ENCODE measurements at places on chromosomes 12 and 14.
A peak's percentile ranks its signal among the peaks of the same experiment; 100 is the strongest.

DNA sequence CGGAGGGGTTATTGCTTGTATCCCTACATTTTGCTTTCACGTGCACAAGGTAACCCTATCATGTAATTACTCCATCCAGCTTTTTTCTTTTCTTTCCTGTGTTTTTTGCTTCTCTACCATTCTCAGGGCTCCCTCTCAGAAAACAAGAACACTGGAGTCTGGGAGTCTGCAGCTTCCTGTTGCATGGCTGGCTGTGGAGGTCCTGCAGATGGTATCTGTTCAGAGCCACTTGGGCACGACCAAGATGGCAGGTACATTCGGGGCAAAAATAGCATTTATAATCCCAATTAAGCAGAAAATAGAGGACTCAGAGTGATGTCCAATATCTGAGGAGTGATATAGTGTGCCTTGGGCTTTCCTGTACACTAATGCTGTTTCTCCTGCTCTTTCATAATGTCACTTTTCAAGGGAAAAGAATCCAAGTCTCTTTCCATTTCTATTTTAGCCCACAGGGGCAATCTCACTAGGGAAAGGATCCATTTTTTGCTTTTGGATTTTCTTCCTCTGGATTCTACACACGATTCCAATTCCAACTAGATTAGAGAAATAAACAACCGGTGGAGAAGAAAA lies 3.2 kb upstream of the NUMB start:
- no peak for ATAC-seq

DNA sequence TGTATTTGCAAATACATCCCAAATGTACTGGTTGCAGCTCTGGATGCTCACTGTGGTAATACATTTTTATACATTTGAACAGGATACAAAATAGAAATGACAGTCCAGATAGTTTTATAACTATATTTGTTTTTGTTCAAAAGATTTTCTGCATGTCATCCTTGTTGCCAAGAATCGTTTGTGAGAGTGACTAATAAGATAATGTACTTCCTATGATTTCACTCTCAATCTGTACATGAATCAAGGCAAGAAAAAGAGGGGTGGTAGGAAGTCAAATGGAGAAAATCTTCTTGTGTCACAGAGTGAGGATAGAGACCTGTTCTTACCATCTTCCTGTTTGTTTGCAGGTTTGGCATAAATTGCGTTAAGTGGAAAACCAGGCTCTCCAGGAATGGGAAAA lies 13.9 kb downstream of the ARPC3 start:
- no peak for ATAC-seq

- peak; percentile 30 for ATAC-seq
Measured at GRCh38 chr14:23562822-23563472, 4.6 kb downstream of the AP1G2 start.

DNA sequence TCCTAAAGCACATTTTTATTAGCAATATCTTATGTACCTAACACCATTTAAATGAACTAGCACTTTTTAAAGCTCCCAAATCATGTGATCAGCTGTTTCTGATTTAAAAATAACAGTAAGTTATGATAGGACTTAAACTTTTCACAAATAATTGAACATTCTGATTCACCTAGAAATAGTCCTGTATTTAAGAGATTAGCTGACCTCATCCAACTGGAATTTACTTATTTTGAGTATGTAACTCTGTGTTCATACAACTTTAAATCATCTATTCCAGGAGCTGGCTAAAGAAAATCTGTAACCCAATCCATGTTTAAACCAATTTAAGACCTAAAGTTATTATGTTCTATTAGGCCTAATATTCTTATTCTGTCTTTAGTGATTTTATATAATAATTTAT lies 184.3 kb downstream of the CCDC91 start:
- ATAC-seq, result no peak

DNA sequence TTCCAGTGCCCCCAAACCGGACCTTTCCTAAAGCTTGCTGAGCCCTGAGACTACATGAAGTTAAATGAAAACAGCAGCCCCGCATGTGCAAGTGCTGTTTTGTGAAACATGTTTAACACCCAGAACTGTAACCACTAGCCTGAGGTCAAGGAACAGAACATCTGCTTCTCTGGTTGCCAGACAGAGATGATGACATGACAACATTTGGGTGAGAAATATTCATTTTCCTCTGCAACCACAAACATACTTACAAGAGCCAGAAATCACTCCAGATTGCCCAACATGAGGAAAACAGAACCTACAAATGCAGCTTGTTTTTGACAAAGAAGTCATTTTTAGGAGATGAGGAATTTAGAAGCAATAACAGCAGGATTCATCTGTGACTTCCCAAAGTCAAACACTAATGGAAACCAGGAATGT lies 110.4 kb downstream of the BCAT1 start:
- no peak for ATAC-seq

GRCh38 chr12:59734371-59734770 lies 138.5 kb downstream of the SLC16A7 start:
- no peak for ATAC-seq

DNA sequence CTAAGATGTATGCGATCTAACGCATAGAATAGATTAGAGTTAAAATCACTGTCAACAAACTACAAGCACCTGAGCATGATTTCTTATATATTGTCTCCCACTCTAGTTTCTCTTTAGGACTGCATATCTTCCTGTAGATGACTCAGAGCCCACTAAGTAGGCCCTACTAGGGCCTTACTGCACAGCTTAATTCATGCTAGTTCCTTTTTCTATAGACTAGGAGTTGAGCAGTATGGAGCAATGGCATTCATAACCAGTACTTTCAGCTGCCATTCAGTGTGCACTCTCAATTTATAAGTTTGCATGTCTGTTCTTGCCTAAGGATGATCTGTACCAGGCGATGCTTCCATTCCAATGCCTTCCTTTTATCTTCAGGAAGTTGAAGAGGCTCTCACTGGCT lies 103.5 kb downstream of the METTL25 start:
- ATAC-seq, result no peak

DNA sequence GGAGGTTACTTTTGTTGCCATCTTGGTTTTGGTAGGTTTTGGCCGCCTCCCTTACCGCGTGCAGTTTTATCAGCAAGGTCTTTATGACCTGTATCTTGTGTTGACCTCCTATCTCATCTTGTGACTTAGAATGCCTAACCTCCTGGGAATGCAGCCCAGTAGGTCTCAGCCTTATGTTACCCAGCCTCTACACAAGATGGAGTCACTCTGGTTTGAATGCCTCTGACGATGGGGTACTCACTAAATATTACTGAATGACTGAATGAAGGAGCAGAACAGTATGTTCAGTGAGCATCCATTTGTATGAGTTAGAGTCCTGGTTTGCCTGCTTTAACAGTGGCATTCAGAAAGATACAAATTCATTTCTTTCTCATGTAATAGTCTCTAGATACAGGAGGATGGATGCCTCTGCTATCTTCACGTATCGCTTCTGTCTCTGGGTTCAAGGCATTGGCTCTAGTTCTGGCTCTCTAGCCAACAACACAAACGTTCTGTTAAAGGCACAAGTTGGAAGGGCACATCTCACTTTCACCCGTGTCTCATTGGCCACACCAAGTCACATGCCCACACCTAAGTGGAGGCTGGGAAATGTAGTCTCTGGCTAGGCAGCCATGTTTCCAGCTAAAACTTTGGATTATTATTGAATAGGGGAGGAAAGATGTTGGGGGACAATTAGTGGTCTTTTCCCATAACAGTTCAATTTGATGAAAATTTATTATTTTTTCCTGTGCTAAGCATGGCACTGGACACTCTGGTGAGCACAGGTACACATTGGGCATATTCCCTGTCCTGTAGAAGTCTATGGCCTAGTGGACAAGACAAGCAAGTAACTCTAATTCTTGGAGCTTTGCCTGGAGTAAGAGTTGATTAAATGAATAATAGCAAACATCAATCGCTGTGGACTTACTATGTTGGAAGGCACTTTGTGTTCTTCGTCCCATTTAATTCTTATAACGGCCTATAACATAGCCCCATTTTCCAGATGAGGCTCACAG lies 75.2 kb upstream of the RPH3A start:
- no peak for ATAC-seq
